ENCODE measurements at places on chromosomes 3 and 15.

DNA sequence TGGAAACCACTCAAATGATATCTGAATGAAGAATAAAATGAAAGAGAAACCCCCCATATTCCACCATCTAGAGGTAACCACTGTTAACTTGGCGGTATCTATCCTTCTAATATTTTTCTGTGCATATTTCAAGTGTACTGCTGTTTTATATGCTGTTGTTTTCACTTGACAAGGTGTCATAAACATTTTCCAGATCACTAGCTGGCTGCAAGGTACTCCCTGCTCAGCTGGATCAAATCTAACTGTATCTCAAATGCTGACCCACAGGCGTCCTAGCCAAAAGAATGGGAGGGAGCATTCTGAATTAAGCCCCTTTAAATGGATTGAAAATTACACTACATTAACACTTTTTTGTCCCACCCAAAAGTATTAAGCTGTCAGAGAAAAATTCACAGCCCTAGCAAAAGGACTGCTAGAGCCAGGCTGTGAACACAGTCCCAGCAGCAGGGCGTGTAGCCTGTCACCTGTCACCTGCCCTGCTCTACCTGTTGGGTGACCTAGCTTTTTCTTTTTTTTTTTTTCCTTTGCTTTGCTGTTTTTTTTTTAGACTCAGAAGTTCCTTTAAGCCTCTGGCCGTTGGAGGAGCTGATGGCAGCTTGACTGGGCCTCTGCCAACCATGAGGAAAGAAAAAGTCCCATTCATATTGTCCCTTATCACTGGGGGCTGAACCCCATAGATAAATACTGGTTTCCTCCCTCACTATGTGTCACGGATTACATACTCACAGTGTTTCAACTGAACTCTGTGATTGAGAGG lies 93.7 kb upstream of the TSC22D2 start:
- no peak for DNase-seq

- DNase-seq: peak; percentile 5
Measured at GRCh38 chr15:87829332-87830050, 427.0 kb downstream of the NTRK3 start.

DNA sequence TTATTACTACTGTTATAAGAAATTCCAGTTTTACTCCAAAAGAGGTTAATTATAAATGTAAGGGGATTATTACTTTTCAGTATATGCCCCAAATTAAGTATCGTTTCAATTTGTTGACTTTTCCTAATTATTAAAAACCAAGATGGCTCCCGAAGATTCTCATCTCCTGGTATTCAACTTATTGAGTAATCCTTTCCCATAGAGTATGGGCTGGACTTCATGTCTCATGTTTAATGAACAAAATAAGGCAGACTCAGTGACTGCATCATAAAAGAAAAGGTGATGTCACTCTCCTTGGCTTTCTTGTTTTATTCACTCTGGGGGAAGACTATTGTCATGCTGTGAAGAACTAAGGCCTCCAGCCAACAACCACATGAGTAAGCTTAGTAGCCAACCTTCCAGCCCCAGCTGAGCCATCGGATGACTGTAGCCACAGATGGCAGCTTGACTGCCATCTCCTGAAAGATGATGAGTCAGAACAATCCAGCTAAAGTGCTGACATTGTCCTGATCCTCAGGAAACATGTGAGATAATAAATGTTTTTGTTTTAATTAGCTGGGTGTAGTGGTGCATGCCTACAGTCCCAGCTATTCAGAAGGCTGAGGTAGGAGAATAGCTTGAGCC lies 17.3 kb downstream of the IGF2BP2 start:
- DNase-seq: peak; percentile 64

DNA sequence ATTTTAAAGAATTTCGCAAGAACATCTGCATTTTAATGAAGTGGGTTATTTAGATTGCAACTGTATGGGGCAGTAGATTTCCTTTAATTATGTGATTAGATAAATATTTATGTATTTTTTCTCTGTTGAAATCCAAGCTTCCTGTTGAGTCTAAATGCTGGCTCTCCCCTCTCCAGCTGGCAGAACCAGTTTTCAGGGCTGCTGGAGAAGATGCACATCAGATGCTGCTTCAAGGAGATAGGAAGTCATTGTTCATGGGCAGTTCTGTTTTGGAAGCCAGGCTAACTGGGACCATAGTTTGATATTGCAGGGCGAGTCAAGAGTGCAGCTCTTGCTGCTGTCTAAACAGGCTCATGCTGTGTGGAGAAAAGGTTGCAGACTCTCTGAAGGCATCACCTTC lies 97.4 kb downstream of the SLC9A9 start:
- no peak for DNase-seq

DNA sequence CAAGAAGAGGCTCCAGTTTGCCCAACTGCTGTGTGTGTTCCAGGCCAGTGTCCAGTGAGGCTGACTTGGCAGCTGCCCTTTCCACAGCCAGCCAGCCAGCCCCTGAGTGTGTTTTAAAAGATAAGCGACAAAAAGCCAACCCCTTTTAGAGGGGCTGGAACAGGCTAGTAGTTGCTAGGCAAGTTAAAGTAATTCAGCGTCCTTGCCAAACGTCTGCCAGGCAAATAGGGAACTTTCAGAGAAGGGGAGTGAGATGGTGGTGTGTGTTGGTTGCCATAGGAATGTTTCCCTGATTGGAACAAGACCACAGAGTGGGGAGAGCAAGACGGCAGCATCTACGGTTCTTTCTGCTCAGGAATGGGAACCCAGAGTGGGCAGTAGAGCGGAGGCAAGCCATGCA lies 86.3 kb downstream of the TMEM108 start:
- DNase-seq: no peak

- no peak for DNase-seq
Measured at GRCh38 chr15:45594835-45595530, 7.8 kb downstream of the BLOC1S6 start.

- no peak for DNase-seq
Measured at GRCh38 chr3:10356461-10356981, 35.6 kb upstream of the SEC13 start.

GRCh38 chr15:96320703-96321638 lies 9.5 kb upstream of the NR2F2 start:
- no peak for DNase-seq

- peak; percentile 1 for DNase-seq
Measured at GRCh38 chr3:159128628-159129027, 326.8 kb downstream of the MFSD1 start.

- no peak for DNase-seq
Measured at GRCh38 chr3:108602935-108603294, 13.4 kb downstream of the DZIP3 start.

DNA sequence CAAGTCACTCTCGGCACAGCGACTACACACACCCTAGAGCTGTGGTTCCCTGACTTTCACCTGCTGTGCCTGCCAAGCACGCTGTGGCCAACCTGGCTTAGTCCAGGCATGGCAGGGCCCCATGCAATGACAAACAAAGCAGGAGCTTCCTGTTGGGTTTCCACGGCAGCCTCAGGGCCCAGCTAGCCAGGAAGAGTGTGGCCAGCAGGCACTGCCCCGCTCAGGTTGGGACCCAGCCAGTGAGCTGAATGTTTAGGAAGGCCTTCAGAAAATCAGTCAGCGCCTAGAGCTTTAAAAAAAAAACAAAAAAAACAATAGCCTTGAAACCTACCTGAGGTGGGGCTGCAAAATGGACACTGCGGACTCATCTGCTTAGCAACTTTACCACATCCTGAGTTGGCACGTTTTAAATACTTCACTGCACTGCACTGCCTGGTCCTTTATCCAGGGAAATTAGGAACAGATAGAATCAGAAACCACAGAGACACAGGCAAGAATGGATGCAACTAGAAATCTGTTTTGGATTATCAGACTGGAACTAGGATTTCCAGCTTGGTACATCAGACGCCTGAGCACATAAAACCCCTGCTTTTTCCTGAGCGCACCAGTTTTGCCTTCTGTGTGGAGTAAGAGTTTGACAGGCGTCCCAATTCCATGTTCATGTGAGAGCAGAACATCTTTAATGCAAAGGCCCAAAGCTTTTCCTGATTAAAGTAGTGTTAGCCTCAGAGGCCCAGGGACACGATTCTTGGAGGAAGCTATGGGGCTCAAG lies 36.2 kb upstream of the LDHAL6B start:
- no peak for DNase-seq

- DNase-seq: no peak
Measured at GRCh38 chr15:45129651-45130129, at the start of the genes DUOX1 and DUOXA1. TSS of gene DUOX1 (plus strand) at chr15:45129994. CDS start at chr15:45131967, 1,973 bp downstream. TSS of gene DUOXA1 (minus strand) at chr15:45129879. CDS start at chr15:45123014, 6,865 bp downstream.

DNA sequence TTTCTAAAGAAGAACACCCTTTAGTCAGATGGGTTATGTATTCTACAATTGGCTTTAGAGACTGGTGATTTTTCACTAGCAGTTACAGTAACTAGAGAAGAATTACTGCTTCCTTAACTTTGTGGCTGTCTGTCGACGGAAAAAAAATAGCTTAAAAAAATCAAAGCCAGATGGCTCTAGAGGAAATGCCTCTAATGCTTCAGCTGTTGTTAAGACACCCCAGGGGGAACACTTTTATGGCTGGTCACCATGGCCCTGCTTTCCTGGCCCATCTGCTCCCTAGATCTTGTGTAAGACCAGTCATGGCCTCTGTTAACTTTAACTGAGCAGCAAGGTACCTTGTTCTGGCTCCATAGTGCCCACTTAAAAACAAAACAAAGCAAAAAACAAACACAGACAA lies 198.6 kb upstream of the PLSCR5 start:
- no peak for DNase-seq

GRCh38 chr15:88902846-88903245 lies 7.5 kb upstream of the HAPLN3 start:
- no peak for DNase-seq

DNA sequence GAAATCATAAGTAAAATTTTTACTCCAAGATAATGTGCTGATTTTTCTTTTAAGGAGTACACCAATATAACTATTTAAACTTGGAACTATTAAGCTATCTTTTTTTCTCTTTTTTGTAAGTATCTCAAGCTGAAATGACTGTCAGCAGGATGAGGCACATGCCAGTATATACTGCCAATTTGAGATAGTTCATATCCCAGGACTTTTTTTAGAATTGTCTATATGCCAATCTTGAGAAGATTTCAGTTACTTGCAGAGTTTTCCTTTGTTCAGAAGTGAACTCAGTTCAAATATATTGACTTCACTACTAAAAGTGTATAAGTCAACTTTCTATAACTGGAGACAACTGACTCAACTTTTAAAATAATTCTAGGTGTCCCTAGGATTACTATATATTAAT lies 181.7 kb upstream of the ZNF717 start:
- DNase-seq: no peak

DNA sequence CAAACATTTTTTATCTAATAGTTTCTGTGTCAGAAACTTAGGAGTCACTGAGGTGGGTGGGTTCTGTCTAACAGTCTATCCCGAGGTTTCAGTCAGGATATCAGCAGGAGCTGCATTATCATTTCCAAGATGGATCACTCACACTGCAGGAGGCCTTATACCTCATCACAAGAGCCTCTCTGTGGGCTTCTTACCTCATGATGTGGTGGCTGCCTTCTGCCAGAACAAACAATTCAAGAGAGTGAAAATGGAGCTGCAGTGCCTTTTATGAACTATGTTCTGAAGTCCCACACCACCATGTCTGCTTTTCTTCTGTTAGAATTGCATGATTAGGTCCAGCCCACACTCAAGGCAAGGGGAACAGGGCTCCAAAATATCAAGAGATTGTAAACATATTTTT lies 27.9 kb downstream of the RFX7 start:
- DNase-seq: no peak

- DNase-seq: no peak
Measured at GRCh38 chr3:30577788-30578187, 28.6 kb upstream of the TGFBR2 start.

Data from CD14-positive monocyte (primary cell).